ENCODE measurements at places on chromosomes 4 and X.

GRCh38 chr4:53459548-53459947 is 82.1 kb downstream of the FIP1L1 start:
- DNase-seq = no peak

GRCh38 chrX:139532834-139533233 is 2.3 kb downstream of the F9 start:
- DNase-seq = no peak

DNA sequence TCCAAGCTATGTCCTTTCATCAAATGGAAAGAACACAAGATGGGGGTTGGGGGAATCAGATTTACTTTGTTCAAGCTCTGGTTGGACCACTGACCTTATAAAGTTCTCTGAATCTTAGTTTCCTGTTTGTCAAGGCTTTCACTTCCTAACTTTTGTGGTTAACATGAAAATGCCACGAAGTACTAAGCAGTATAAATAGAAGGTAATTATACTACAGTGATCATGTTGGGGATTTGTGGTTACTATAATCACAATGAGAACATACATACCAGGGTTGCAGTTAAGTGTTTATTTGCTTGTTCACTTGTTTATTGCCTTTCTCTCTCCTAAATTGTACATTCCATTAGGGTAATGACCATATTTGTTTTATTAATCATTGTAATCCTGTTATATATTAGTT is 53.2 kb downstream of the SPRY1 start:
- no peak for DNase-seq

DNA sequence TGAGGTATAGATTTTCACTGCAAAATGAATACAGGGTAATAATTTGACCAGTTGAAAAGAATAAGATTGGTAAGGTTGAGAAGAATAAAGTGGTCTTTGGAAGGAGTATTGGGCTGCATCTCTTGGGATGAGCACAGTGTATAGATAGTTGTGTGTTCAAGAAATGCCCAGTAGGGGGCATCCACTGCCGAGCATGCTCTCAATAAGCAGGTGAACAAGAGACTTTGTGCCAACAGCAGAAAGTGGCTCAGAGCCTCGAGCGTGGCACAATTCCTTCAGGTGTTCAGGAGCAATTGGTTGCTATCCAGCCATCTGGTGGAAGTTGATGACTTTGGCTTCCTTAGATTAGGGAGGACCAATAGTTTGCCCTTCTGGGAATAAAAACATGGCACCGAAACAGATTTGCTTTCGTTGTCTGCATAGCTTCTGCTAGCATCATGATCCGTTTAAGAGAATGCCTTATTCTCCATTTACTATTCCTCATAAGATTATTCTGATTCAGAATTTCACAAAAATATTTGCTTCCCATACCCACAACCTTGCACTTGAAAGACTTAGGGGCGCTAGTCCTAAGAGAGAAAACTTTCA is 258.1 kb upstream of the NEIL3 start:
- no peak for DNase-seq

DNA sequence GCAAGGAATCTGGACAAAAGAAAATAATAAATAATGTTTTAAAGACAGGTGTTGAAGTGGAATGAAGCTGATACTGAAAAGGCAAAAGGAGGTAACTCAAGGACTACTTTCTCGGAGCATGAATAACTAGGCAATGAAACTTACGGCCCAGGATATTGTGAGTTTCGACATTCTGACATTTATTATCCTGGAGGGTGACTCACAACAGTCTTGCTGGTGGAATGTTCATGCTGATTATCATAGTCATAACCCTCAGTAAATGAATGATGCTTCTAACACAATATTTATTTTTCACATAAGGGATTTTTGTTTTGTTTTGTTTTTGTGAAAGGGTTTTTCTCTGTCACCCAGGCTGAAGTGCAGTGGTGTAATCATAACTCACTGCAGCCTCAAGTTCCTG is 147.0 kb upstream of the HPGD start:
- no peak for DNase-seq

DNA sequence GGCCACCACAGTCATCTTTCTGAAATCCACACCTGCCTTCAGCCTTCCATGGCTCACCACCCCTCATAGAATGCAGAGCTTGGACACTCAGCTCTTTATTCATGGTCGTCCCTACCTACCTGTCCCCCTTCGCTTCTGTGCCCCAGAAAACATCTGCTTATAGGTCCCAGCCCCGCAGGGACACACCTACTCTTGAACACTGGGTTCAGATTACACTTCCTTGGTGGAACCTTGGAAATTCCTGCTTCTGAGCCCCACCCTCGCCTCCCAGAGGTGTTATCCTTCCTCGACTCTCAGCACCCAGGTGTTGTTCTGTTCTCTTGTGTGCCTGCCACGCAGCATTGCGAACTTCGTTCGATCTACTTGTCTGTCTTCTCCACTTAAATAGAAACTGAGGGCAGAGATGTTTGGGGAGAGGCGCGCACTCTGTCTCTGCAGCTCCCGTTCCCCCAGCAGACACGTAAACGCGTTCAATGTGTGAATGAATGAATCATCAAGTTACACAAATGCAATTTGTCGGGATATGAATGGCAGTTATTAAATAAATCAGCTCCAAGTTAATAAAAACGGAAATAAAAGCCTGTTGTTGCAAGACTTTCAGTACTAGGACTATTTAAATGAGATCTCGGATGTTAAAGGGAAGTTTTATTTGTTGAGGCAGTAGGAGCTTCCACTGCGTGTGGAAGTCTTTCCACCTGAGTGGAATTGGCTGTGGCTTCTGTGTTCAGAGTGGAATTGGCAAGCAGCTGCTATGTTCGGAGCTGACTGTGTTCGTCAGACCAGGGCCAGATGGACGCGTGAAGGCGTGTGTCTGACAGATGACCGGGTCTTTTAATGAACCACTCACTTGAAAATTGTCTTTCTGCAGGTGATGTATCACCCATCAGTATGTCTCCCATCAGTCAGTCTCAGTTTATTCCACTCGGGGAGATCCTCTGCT is 95.6 kb downstream of the STOX2 start:
- DNase-seq = no peak

- DNase-seq = no peak
These were observed 141.9 kb upstream of the FAM241A start for GRCh38 chr4:112003231-112003907.

- DNase-seq = no peak
These were observed 740 bp upstream of the NPY2R start for GRCh38 chr4:155207534-155208257.

DNA sequence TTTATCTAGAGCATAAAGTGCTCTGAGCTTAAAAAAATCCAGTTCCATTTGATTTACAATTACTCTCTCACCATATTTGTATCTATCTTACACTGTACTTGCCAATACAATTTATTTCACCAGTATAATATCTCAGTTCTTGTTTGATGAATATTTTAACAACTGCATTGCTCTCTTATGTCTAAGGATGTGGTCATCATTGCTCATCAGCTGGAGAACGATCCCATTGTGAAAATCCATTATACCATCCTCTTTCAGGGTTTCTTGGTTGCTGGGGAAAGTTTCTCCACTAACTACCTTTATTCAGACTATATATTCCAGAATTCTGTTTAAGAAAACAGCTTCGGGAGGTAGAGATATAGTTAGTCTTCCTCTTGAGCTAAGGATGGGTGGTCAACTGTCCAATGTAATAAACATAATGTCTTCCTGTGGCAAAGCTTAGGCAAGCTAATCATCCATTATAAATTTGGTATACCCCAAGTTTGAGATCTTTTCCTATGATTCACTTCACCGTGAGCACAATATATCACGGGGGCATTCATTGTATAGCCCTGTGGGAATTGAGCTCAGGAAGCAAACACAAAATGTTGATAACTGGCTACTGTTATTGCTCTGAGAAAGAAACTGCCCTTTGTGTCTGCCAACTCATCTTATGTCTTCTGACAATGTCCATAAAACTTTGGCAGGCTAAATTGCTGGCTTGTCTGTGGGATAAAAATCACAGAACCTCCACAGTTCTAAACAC is 2361.9 kb downstream of the ARAP2 start:
- no peak for DNase-seq

DNA sequence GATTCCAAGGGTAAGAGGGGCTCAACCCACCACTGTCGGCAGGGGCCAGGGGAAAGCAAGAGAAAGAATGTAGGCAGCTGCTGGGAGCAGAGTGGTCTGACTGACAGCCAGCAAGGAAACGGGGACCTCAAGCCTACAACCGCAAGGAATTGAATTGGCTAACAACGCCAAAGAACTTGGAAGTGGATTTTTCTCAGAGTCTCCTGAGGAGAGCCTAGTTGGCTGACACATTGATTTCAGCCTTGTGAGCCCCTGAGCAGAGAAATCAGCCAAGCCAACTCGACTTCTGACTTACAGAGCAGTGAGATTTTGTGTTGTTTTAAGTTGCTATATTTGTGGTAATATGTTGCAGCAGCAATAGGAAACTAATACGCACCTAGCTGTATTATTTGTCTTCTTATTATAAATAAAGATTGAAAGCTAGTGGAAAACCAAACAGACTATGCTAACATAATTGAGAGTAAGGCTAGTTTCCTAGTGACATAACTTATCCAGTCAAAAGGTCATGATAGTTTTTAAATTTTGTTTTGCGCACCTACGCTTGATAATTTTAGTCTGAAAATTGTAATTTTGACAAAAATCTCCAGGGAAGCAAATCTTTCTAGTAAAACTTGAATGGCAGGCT is 145.8 kb upstream of the HCCS start:
- no peak for DNase-seq

DNA sequence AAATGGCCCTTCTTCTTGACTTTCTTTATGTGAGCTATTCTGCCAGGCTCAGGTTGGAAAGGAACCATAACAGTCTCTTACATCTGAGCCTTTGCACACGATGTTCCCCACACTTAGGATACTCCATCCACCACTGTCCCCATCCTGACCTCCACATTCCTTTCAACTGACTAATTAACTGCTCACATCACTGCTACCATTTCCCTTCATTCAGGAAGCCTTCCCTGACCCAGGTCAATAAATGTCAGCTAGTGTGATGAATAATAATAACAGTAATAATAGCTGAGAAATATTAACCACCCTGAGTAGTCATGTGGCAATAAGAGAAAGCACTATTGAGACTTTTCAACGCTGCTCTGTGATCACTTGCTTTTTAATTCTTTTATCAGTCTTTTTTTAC is 291.7 kb downstream of the KCNIP4 start:
- DNase-seq = no peak

DNA sequence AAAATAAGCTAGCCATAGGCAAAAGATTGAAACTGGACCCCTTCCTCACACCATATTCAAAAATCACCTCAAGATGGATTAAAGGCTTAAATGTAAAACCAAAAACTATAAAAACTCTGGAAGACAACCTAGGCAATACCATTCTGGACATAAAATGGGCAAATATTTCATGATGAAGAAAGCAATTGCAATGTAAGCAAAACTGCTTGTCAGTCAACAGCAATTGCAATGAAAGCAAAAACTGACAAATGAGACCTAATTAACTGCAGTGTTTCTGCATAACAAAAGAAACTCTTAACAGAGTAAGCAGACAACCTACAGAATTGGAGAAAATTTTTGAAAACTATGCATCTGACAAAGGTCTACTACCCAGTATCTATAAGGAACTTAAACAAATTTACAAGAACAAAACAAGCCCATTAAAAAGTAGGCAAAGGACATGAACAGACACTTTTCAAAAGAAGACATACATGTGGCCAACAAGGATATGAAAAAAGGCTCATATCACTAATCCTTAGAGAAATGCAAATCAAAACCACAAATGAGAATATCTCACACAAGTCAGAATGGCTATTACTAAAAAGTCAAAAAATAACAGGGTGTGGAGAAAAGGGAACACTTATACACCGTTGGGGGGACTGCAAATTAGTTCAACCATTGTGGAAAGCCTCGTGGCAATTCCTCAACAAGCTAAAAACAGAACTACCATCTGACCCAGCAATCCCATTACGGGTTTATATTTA is 46.7 kb downstream of the CFAP299 start:
- DNase-seq = no peak

- no peak for DNase-seq
These were observed 97.5 kb downstream of the TAB3 start for GRCh38 chrX:30791296-30792278.

DNA sequence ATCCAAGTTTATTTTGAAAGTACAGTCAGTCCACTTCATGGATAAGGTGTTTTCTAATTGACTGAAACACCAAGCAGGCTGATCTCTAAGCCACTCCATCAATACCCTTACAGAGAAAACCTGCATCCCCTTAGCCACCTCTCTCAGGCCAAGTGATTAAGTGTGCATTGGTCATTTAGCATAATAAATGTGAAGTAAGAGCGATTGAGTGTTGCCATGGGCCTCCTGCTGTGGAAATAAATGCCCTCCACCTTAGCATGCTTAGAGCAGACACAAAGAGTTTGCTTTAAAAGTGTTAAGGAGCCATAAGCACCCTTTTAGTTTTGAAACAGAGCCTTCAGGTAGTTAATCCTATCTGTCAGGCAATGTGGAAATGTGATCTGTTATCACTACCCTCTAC is 386.5 kb downstream of the GPAT3 start:
- no peak for DNase-seq

GRCh38 chr4:48275247-48275646 is 5.6 kb upstream of the TEC start:
- DNase-seq = no peak

GRCh38 chr4:14855719-14856061 is 146.6 kb upstream of the CPEB2 start:
- DNase-seq = no peak

DNA sequence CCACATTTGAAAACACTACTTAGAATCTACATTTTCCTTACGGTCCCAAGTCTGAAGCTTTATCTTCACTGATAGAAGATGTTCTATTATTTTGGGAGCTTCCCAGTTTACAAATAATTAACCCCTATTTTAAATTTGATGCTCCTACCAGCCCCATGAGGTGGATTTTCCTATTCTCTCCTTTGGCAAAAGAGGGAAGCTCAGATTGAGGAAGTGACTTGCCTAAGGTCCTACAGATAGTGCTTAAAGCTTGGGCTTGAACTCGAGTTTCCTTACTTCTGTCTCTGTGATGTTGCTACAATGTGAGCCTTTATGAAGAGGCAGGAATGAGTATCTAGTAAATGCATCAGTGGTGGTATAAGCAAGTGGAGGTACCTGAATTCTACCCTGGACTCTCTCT is 27.5 kb downstream of the HEPH start:
- no peak for DNase-seq

DNA sequence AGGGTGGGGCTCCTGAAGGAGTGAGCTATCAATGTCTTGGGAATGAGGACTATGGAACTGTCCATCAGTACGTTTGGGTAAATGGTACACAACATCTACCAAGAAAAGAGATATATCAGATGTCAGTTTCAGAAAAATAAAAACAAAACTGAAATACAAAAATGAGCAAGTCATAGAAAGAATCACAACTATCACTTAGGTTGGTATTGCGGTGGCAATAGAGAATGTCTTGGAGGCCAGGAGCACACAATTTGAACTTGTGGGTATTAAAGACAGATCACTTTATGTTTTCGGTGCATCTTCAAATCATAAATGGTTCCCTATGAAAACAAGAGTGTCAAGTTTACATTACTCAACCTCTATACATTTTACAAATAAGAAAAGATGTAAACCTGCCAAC is 176.8 kb downstream of the CHM start:
- no peak for DNase-seq
